ENCODE measurements at places on chromosomes 1 and 21.
A peak's percentile ranks its signal among the peaks of the same experiment; 100 is the strongest.

DNA sequence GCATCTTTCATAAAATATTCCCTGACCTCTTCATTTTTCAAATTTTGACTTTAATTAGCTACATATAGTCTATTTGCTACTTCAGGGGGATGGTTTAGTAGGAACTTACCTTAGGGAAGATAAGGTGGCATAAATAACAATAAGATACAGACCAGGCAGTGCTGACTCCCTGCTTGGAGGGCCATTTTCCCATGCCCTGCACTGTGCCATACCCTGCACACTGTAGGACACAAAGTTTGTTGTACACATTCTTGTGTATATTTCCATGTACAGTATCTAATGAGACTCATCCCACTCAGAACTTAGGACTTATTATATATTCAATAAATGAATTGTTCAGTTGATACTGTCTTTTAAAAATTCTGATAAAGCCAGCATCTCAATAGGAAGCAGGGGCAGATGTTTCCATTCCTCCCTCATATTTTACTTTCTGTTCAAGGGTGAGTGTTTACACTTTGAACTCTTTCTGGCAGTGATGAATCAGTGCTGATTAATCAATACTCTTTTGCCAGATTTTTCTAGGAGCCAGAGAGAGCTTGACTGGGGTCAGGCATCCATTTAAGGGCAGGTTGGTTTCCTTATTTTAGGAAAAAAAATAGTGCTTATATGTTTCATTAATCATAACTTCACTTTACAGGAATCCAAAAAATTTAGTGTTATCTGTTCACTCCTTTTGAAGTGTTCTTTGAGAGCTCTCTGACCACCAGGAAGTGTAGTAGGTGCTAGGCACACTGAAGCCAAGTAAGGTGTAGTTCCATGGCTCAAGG is 30.6 kb downstream of the MPZL1 start:
- no peak for DNase-seq

- DNase-seq, result peak; percentile 40
Observed at GRCh38 chr1:19918057-19918456, 5.4 kb downstream of the PLA2G2E start.

GRCh38 chr1:53366901-53367502 is 39.1 kb upstream of the LRP8 start:
- no peak for DNase-seq

DNA sequence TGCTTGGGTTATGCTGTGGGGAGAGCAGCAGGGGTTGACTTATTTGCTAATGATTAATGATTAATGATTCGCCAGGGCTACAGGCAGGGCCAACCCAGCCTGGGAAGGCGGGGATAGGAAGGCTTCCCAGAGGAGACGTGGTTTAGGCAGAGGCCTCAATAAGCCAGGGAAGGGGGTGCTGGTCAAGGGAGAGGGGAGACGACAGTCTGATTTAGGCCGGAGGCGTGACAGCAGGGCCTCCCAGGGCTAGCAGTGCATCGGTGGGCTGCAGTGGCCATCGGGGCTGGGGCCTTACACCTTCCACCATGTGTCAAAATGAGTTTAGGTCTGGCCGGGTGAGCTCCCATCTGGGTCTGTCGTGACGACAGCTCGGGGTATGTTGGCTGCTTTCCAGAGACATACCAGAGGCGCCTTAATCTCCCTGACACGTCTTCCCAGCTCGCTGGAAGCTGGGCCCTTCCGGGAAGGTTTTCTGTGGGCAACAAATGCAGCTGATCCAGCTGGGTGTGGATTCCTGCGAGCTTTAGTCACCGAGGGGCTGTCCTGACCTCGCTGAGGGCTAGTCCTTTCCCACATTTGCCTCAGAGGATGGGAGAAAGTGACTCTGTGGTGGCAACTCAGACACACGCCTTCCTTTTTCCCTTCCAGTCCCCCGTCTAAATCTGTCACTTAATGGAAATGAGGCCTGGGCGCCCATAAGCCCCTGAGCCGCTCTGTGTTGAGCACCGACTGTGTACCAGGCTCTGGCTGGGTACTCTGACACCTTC is 3.7 kb upstream of the SLC1A7 start:
- DNase-seq, result peak; percentile 100

DNA sequence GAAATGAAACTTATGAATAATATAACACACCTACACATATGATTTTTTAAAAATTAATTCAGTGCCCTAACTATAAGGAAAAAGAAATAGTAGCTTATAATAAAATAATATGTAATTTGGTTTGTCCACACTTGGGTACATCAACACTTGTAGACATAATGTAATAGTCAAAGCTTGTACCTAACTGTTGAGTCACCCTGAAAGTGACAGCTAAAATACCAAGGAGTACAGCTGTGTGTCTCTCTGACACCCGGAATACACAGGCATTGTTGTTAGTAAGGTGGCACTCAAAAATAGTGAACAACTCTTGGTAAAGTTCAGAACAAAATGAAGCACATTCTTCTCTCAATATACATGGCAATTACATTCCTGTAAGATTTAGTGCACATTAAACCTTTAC is 243.4 kb downstream of the TRABD2B start:
- no peak for DNase-seq

GRCh38 chr1:5798904-5799303 is 193.3 kb downstream of the NPHP4 start:
- no peak for DNase-seq

- no peak for DNase-seq
Observed at GRCh38 chr1:177966199-177966598, 3.7 kb downstream of the SEC16B start.

- DNase-seq, result no peak
Observed at GRCh38 chr1:12039164-12039525, 19.8 kb downstream of the MIIP start.

DNA sequence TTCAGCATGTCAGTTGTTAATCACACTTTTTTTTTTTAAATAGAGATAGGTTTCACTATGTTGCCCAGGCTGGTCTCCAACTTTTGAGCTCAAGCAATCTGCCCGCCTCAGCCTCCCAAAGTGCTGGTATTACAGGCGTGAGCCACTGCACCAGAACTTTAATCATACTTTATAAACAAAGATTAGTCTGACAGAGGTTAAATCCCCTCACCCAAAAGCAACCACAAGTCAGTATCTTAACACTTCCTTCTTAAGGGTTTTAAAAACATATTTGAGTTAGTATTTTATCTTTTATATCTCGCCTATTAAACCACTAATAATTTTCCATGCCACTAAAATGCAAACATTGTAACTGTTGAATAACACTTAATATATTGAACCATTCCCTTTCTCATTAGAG is 70.2 kb downstream of the COP1 start:
- DNase-seq, result no peak

DNA sequence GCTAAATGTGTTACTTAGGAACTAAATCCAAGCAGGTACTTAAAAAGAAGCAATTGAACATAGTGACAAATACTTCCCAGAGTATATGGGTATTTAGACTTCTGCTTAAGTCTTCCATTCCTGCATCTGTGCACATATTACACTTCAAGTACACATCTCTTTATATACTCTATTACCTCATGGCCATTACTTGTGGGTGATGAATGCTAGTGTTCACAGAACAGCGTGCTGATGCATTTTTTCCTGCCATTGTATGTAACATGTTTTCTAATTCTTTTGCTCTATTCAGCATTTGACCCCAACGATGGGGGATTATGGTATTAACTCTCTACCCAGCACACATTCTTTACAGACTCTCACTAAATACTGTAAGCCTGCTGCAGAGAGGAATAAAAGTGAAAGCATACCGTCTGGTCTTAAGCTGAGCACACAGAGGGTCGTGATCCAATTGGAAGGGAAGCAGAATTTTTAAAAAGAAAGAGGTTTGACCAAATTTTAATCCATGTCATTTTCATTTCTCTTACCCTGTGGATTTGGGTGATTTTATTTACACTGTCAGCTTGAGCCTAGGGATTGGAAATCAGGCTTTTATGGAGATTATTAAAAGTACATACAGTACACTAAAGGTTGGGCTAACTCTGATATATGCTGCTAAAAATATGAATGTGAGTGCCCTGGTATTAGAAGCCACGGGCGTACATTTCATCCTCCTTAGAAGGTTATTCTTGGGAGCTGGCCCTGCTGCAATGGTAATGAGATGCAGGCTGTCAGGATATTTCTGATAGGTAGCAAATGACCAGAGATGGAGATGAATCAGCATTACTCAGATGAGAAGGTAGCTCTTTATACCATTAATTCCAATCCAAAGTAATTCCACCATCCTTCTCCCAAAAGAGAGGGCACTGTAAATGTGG is 95.5 kb upstream of the PROX1 start:
- DNase-seq, result no peak

DNA sequence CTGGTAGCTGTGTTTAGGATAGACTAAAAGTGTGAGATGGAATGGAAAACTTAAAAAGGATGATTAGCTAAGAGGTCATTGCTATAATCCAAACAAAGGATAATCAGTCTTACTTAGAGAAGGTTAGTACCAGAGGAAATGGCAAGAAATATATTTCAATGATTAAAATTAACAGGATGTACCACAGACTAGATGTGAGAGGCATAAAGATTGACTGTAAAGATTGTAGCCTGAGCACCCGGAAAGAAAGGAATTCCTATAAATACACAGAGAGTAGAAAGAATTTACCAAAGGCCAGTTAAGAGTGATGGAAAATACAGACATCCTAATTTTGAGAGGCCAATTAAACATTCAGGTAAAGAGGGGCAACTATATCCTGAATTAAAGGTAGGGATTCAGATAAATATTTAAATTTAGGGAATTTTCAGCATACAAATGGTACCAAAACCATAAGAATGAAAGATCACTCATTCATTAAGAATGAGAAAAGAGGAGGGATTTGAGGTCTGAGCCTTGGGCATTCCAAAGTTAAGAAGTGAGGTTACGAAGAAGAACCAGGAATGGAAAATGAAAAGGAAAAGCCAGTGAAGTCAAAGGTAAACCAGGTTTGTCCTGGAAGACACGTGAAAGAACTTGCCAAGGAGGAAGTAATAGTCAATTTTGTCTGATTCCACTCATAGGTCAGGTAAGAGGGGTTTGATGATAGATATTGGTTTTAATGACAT is 46.4 kb upstream of the RGS1 start:
- no peak for DNase-seq

- no peak for DNase-seq
Observed at GRCh38 chr1:227437495-227438008, 119.3 kb upstream of the CDC42BPA start.

- no peak for DNase-seq
Observed at GRCh38 chr1:202561726-202562443, 148.4 kb downstream of the SYT2 start.

DNA sequence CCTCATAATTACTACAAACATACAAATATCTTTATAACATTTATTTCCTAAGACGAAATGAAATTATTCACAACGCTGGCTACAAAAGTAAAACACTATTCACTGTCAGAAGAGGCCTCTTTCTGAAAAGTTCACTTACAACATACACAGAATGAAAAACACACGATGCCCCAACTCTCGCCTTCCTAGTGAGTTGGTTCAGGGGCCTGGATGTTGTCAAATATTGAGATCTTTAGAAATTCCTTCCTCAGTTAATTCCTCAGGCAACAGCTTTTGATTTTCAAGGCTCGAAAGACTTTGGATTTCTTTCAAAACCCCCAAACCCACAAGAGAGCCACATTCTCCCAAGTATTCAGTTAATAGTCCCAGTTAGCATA is 14.2 kb upstream of the KCNE1 start:
- DNase-seq, result no peak

- DNase-seq, result no peak
Observed at GRCh38 chr1:1243807-1244191, 2.7 kb downstream of the C1QTNF12 start.

DNA sequence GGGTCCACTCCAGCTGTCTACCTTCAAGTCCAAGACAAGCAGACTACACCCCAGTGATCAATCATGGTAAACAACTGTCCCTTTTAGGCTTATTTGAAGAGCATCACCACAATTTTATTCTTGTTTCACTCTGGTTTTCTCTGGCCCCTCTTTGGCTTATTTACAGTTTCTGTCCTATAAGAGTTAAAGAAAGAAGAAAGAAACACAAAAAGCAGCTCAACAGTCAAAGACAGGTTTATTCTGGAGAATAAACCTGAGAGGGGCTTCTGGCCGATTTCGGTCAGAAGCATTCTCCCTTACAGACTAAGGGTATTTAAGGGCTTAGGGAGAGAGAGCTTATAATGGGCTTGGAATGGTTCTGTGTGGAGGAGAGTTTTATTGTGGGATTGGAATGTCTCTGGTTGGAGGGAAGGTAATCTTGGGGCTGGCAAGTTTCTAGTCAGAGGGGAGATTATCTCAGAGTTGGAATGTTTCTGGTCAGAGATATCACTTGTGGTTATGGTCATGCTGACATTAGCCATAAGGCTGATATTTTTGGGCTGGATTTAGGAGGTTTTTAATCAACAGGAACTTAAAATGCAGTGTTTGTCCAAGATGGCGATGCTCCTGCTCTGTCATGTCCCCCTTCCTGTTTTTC is 161.0 kb downstream of the URB2 start:
- DNase-seq, result peak; percentile 36

GRCh38 chr1:204357551-204358490 is 1.9 kb downstream of the PLEKHA6 start:
- no peak for DNase-seq

- DNase-seq, result no peak
Observed at GRCh38 chr1:172298911-172299310, 121.6 kb upstream of the C1orf105 start.

DNA sequence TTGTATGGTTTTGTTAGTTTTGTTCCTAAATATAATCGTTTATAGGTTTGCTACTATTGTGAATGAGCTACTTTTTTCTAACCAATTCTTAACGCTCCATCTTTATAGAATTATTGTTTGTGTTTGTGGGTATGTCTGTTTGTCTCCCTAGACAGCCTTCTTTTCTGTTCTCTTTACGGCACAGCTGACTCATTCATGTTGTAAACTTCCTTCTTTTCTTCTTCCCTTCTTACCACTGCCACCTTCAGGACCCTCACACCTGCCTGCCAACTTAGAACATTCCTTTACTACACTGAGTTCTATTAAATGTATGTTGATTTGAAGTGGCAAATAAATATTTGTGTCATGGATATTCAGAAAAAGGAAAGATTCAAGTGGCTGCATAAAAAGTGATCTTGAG is 29.1 kb downstream of the AK5 start:
- no peak for DNase-seq

GRCh38 chr21:31929548-31929947 is 56.7 kb downstream of the HUNK start:
- DNase-seq, result no peak

DNA sequence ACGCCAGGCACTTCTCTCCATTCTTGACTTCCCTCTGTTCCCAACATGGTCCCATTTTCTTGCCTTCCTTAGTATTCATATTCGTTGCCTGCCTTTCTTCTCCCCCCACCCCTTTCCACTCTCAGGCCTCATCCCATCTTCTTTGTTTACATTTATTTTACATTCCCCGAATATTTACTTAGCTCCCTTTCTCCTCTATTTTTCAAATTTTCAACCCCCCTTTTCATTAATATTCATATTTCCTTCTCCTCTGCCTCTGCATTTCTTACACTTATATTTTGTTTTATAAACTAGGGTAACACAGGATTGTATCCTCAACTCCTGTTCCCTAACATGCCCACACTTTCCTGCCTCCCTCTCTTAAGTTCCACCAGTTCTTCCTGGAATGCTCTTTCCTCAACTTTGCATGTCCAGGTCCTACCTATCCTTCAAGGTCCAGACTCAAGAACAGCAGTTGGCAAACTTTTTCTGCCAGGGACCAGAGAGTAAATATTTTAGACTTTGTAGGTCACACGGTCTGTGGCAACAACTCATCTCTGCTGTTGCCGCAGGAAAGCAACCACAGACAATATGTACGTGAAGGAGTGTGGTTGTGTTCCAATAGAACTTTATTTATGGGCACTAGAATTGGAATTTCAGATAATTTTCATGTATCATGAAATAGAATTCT is 29.8 kb upstream of the A3GALT2 start:
- no peak for DNase-seq
